ENCODE measurements at places on chromosomes 11 and 22.

GRCh38 chr11:63870351-63871140 is 31.6 kb downstream of the MARK2 start:
- DNase-seq: no peak

DNA sequence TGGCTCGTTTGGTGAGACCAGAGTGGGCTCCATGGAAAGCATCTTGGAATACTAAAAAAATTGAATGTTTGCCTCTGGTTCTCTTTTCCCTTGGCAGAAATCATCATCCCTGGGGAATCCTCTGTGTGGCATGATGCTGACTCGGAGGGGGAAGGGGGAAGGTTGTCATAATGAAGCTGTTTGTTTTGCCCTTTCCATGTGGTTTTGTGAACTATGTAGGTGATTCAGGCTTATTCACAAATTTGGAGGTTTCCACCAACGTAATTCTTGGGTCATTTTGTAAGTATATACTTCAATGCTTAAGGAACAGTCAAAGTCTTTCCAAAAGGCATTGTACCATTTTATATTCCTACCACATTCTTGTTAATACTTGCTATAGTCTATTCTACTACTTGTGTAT is 754.0 kb upstream of the FAT3 start:
- DNase-seq: no peak

- DNase-seq: peak; percentile 63
Measured at GRCh38 chr11:6627762-6628241, 8.6 kb upstream of the TPP1 start.

GRCh38 chr11:27087432-27087831 is 46.8 kb downstream of the BBOX1 start:
- no peak for DNase-seq

- no peak for DNase-seq
Measured at GRCh38 chr11:16936643-16937042, 77.6 kb downstream of the PLEKHA7 start.

GRCh38 chr11:122242731-122243130 is 126.7 kb upstream of the BLID start:
- DNase-seq: no peak
